Activated naive CD4-positive, alpha-beta T cell treated with Interleukin-2 at 50 U/mL for 16 hours (primary cell): ENCODE measurements at places on chromosomes 1 and 21.

DNA sequence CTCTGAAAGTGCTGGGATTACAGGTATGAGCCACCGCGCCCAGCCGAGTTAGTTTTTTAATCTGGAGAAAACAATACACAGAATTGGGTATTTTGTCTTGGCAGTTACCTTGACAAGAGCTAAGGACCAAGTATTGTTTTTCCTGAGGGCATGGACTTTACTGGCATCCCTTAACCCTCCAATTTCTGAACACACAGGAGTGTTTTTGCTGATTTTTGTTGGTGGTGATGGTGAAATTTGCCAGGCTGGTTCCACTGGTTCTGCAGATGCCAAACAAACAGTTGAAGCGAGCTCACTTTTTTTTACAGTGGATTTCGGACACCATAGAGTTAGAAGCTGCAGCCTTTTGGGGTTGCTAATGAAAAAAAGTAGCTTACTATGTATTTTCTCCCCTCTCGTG, 37.2 kb upstream of the SH3D21 start:
- no peak for DNase-seq

DNA sequence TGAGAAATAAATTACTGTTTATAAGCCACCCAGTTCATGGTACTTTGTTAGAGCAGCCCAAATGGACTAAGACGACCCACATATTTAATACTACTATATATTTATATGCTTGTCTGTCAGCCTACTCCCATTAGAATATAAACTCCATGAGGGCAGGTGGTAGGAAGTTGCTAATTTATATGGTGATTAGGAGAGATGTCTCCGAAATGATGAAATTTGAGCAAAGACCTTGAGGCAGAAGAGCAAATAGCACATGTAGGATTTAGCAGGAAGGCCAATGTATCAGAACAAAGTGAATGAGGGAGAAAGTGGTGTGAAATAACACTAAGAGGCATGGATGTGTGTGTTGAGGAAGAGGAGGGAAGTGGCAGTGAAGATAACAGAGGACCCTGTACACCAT, 10.6 kb upstream of the SLFNL1 start:
- DNase-seq: no peak

- DNase-seq: no peak
Observed at GRCh38 chr1:63960326-63960725, 186.5 kb downstream of the ROR1 start.

DNA sequence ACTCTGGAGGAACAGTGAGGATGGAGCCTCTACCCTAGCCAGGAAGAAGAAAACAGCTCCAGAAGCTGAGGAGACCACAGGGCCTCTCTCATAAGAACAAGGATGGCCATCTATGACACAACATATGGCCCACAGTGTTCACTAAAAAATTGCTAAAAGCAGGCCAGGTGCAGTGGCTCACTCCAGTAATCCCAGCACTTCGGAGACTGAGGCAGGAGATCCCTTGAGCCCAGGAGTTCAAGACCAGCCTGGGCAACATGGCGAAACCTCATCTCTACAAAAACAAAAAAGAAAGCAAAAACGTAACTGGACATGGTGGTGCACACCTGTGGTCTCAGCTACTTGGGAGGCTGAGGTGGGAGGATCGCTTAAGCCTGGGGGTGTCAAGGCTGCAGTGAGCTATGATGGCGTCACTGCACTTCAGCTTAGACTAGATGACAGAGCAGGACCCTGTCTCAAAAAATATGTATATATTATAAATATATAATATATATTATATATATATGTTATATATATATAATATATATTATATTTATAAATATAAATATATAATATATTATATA, 103.1 kb downstream of the TOMM20 start:
- no peak for DNase-seq

DNA sequence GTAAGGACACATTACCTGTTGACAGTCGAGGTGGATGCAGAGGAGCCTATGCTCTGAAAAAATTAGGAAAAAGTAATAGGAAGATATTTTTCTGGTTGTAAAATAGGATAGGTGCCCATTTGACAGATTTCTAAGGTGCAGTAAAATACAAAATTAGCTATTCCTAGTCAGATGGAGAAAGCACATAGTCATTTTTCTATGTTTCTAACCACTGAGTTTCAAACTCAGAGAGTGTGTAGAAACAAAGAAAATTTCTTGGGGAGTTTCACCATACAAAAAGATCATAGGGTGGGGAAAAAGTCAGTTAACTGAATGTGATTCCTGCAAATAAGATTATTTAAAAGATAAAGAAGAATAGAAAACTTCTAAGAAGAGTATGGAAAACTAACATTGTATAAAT, 666.9 kb downstream of the KCNT2 start:
- no peak for DNase-seq

- no peak for DNase-seq
Observed at GRCh38 chr1:17990401-17990800, 117.2 kb upstream of the IGSF21 start.

DNA sequence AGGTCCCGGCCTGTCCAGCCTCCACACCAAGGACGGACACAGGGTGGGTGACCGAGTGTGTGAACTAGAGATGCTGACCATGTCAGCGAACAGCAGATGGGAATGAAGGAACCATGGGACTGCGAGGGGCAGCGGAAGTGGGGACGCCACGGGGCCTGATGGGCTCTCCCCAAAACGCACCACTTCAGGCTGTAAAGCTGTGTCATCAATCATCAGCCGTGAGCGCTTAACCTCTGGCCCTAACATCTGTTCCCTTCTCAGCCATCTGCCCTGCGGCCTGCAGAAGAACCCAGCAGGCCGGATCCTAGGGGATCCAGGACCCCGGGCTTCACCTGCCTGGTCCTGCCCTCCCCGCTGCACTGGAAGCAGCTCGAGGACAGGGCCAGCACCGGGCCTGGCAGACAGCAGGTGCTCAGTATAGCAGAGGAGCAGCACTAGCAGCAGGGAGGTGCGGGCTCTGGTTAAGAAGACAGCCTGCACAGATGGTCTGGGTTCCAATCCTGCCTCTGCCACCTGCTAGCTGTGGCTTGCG, 58.7 kb downstream of the DMRTB1 start:
- no peak for DNase-seq

DNA sequence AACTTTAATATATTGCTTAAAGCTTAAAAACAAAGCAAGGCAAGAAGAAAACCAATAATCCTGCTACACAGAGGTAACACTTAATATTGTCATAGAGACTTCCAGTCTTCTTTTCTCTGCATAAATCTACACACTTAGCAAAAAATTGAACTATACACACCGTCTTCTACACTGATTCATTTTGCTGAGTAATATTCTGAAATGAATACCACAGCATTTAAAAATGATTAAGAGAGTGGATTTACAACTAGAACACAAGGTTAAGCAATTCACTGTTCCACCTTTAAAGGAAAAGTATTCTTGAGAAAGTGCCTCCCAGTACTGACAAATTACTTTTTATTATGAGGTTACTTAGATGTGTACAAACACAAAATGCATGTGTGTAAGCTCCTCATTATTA, 22.2 kb upstream of the ITPKB start:
- no peak for DNase-seq

- DNase-seq: no peak
Observed at GRCh38 chr1:169148472-169149252, 42.2 kb downstream of the ATP1B1 start.

- DNase-seq: no peak
Observed at GRCh38 chr1:9536301-9536700, 3.0 kb upstream of the SLC25A33 start.

DNA sequence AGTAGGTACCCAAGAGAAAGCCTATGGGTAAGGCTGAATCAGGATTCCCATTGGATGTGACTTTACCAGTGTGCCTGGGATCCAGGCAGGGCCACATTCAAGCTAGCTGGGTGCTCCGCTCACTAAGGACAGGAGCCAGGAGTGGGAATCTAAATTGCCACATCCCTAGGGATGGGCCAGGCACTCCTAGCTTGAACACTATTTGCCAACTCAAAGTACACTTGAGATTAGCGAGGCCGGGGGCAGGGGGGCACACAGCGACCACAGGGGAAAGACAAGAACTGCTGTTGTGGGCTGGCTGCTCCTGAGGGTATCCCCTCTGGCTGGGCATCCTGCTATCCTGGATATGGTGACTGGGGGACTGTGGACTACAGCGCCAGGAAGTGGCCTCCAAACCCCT, 4.3 kb downstream of the SLC45A3 start:
- no peak for DNase-seq

- DNase-seq: no peak
Observed at GRCh38 chr1:108050911-108051629, 86.1 kb upstream of the VAV3 start.

GRCh38 chr1:56322211-56322610, 257.2 kb downstream of the PLPP3 start:
- no peak for DNase-seq

DNA sequence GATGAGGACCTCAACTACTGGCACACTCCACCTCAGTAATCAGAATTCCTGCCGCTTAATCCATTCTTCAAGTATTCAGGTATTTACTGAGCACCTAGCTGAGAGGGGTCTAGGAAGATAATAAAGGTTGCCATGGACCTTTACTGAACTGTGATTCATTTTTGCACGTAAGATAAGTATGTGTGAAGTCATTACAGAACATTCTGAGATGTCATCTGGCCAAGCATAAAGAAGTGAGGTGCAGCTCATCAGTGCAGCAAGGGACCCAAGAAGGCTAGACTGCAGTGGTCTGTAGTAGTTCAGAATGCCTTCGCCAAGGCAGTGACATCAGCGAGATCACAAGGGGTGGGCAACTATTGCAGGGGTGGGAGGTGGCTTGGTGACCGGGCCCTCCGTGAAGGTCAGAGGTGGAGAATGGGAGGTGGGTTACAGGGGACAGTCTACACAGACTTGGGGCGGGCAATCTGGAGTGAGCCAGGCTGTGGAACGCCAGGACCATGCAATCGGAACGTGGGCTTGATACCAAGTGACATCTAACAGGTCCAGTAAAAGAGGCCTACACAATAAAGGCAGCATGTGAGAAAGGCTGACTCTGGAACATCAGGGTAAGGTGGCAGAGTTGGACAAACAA, 107.4 kb downstream of the SLC45A1 start:
- DNase-seq: no peak

DNA sequence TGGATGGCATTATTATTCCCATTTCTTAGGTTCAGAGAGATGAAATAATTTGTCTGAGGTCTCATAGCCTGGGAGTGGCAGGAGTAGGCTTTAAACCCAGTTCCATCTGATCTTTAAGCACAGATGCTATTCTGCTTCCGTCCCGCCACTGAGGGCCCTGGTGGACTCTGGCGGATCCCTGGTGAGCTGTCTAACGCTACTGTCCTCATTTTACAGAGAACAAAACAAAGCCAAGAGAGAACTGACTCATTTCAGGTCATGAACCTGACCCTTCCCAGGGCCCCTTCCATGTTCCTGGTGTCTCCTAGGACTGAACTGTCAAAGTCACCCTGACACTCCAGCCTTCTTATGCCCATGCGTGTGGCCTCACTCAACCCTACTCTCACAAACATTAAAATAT, 3.1 kb upstream of the GALE start:
- no peak for DNase-seq

GRCh38 chr1:212959266-212960220, 9.2 kb downstream of the VASH2 start:
- DNase-seq: no peak

GRCh38 chr1:221720545-221720944, 21.3 kb downstream of the DUSP10 start:
- no peak for DNase-seq

DNA sequence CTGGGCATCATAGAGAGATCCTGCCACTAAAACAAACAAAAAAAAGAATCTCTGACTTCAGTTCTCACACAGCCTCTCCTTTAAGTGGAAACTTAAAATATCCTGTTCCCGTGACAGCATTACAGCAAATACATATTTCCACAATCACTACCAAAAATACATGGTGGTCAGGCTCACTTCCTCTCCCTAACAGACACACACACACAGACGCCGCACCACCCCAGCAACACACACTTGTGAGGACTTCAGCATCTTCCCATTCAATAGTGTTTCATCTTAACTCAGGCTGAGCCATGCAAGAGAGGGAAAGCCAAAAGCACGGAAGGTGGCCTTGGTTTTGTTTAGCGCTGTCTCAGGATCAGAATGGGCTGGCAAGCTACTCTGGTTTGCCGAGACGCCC, 21.9 kb downstream of the KIAA1614 start:
- DNase-seq: no peak
